ENCODE measurements at places on chromosomes 11 and 22.
A peak's percentile ranks its signal among the peaks of the same experiment; 100 is the strongest.

DNA sequence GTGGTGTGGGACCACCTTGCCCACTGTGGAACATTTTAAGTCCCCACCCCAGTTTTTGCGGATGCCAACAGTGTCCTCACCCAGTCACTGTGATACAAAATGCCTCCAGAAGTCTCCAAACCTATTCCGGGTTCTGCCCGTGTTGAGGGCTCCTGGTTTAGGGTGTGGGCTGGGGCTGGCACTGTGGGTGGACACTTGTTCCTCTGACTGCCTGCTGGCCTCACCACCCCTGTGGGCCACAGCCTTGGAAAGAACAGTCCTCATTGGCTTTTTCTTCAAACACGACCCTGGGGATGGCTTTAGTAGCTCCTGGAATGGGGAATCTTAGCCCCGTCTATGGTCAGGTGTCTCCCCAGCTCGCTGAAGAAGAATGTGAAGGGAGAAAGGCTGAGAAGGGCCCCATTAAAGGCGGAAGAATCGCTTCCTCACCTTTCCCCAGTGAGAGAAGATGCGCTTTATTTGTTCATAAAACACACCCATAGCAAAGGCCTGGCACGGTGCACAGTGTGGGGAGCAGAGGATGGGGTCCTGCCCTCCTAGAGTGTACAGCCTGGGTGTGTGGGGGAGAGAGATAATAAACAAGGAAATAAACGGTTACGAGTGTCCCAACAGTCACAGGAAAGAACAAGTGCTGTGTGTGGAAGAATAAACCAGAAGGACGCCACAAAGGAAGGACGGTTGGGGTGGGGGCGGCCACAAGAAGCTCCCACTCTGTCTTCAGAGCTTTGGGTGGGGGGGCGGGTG is 91.6 kb upstream of the SLC22A12 start:
- DNase-seq = no peak

DNA sequence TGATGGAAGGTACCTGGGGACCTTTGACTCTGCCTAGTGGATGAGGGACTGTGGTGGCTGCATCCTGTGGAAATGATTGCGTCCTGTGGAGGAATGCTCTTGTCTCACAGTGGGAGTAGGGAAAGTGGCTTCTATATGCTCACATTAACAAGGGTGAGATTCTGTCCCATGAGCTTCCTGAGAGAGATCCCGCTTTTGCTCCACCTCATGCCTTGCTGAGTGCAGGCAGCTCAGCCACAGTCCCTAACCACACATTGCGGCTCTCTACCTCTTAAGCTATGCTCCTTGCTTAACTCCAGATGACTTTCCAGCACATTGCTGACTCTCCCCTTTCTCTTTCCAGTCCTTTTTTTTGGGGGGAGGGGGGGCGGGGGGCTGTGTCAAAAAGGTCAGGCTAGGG is 45.0 kb downstream of the TEAD1 start:
- no peak for DNase-seq

- DNase-seq = no peak
Observed at GRCh38 chr11:123475469-123475868, 45.4 kb downstream of the GRAMD1B start.

- DNase-seq = no peak
Observed at GRCh38 chr11:99316776-99317520, 296.2 kb downstream of the CNTN5 start.

- DNase-seq = peak; percentile 70
Observed at GRCh38 chr11:121553806-121554205, 101.0 kb upstream of the SORL1-AS1 start.

GRCh38 chr11:27158456-27159334 is 118.1 kb downstream of the BBOX1 start:
- DNase-seq = peak; percentile 40

- DNase-seq = no peak
Observed at GRCh38 chr22:44588348-44588747, 90.3 kb upstream of the RTL6 start.

GRCh38 chr11:2762451-2762850 is 62.7 kb upstream of the KCNQ1OT1 start:
- DNase-seq = no peak

DNA sequence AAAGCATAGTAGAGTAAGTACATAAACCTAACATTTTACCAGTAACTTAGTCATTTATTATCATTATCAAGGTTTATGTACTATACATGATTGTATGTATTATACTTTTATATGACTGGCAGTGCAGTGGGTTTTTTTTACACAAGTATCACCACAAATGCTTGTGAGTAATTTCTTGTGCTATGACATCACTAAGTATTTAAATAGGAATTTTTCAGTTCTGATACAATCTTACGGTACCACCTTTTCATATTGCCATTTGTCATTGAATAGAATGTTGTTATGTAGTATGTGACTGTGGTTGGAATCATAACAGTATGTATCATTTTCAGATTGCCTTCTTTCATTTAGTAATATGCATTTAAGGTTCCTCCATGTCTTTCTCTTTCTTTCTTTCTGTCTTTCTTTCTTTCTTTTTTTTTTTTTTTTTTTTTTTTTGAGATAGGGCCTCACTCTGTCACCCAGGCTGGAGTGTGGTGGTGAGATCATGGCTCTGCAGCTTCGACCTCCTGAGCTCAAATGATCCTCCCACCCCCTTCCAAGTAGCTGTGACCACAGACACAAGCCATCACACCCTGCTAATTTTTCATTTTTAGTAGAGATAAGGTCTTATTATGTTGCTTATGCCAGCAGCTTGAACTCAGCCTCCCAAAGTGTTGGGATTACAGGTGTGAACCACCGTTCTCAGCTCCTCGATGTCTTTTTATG is 18.6 kb downstream of the ATM start:
- no peak for DNase-seq

DNA sequence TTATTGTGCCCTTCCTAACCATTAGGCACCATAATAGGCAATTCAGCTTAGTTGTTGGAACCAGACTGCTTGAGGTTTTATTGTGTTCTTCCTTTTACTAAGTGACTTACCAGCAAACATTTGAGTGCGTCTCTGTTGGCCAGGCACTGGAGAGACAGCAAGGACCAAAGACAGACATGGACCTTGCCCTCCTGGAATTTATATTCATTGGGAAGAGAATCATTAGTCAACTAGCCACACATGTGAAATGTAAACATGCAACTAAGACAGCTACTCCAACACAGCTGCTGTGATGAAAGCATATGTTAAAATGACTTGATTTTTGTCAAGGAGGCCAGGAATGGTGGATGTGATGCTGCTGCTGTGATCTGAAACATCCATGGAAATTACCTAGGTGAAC is 106.4 kb downstream of the TRAF6 start:
- DNase-seq = no peak

DNA sequence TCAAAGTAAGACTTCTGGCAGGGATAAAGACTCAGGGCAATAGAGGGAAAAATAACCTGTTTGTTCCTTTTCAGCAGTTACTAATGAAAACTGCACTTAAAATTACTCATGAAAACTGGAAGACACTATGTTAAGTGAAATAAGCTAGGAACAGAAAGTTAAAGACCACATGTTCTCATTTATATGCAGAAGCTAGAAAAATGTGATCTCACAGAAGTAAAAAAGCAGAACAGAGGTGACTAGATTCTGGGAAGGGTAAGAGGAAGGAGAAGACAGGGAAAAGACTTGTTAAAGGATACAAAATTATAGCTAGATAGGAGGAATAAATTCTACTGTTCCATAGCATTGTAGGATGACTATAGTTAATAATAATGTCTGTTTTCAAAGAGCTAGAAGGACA is 22.2 kb downstream of the HPS5 start:
- DNase-seq = no peak

DNA sequence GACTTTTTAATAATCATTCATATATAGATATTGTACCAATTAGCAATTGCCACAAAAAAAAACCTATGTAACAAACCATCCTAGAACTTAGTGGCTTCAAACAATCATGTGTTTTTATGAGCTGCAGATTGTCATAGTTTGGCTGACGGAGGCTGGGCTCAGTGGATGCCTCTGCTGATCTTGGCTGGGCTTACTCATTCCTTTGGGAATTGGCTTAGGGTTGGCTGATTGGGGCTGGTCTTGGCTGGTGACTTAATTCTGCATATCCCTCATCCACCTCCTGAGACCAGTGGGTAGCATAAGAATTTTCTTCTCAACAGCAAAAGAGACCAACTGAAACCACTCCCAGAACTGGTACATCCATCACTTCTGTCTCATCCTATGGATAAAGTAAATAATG is 57.9 kb upstream of the PHF21B start:
- DNase-seq = no peak

DNA sequence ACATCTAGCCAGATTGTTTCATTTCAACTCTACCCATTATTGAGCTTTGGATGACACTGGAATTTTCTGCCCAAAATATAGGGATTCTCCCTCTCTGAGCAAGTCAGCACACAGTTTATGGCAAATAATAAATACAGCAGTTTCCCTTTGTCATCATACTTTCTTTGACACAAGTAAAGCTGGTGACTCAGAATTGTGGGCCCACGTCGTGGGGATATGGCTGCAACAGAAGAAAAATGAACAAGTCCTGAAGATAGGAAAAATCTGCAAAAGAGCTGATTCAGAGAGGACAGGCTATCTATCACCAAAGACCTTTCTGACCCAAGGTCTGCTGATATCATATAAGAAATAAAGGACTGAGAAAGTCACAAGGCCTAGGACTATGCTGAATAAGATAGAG is 236.3 kb upstream of the ZC3H12C start:
- no peak for DNase-seq

- DNase-seq = no peak
Observed at GRCh38 chr11:76047766-76048165, 158.5 kb downstream of the WNT11 start.

GRCh38 chr11:130156108-130157022 is 3.2 kb upstream of the ST14 start:
- peak; percentile 75 for DNase-seq

- DNase-seq = no peak
Observed at GRCh38 chr11:33697997-33698396, 2.6 kb downstream of the C11orf91 start.

GRCh38 chr11:295351-296170 is 3.8 kb downstream of the IFITM5 start:
- no peak for DNase-seq

GRCh38 chr11:112523477-112523876 is 262.8 kb upstream of the PLET1 start:
- DNase-seq = no peak

- DNase-seq = no peak
Observed at GRCh38 chr11:68200639-68201038, 12.5 kb downstream of the KMT5B start.

GRCh38 chr11:131413217-131413616 is 42.8 kb downstream of the NTM start:
- DNase-seq = no peak

DNA sequence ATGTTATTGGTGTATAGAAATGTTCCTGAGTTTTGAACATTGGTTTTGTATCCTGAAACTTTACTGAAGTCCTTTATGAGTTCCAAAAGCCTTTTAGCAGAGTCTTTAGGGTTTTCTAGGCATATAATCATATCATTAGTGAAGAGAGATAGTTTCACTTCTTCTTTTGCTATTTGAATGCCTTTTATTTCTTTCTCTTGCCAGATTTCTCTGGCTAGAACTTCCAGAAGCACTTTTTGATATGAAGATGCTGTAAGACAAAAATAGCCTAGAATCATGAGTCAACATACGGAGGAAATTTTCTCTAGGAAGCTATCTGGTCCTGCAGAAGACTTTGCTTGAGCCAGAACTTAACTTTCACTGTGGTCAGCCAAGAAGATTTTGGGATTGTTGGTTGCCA is 86.7 kb upstream of the IZUMO1R start:
- no peak for DNase-seq

DNA sequence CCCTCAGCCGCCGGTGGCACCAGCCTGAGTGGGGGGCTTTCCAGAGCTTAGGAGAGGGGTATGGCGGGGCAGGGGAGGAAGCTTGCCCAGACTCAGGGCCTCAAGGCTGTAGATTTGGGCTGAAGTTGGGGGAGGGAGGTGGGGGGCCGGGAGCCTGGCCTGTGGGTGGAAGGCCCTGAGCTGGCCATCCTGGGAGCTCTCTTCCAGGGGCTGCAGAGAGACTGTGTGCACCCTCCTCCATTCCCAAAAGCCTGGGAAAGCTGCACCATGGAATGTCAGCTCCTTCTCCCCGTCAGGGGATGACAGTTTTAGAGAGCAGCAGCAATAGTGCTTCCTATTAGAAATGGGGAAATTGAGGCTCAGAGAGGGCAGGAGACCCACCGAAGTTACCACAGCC is 1.0 kb downstream of the SYT12 start:
- no peak for DNase-seq

DNA sequence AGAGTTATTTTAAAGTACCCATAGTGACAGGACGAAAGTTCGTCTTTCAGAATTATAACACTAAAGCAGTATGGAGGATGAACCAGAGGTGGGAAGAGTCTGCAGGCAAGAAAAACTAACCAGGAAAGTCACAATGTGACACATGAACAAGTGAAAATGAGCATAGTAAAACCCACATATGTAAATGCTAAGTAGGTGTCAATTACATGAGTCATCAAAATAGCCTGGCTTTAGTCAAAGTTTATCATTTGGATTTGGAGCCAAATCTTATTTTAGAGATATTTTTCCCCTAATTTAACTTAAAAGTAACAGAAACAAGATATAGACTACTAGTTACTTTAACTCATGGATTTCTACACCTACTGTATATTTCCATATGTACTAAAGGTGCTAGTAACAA is 159.8 kb downstream of the GRIA4 start:
- DNase-seq = no peak

GRCh38 chr22:39365492-39365780 is 15.6 kb downstream of the SYNGR1 start:
- no peak for DNase-seq

- no peak for DNase-seq
Observed at GRCh38 chr11:25576320-25576719, 755.6 kb upstream of the ANO3 start.

DNA sequence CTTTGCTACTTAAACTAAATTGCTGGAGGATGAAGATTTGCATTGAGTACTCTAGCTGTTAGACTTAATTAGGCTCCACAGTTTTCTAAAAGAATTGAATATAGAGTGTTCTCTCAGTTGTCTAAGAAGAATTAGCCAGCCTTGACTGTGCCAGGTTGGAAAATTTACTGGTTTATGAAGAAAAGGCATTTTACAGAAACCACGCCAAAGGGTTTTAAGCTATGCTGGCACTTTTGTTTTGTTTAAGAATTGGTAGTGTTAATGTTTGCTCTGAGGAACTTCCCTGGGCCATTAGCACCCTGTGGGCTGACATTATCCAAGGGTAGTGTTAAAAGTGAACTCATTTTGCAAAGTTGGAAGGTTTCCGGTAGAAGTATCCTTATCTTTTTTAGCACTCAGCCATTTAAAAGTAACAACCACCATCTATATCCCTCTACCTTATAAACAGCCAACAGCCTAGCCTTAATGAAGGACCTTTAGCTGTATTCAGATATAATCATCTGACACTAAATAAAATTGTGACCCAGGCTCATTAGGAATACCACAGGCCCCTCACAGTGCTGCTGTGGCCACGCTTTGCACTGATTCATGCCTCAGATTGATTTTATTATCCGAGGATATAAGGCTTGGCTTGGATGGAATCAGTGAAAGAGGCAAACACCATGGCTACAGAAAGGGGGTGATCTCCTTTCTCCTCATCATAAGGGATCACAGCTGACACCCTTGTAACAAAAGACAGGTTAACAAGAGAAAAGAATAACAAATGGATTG is 158.9 kb downstream of the NCAM1 start:
- no peak for DNase-seq

- DNase-seq = no peak
Observed at GRCh38 chr11:9765320-9766101, 101.6 kb downstream of the SWAP70 start.

- DNase-seq = no peak
Observed at GRCh38 chr11:75553889-75554257, 8.2 kb upstream of the SERPINH1 start.

All from PC-9 (cell line).